ENCODE measurements at places on chromosomes 16 and 17.

- no peak for DNase-seq
Measured at GRCh38 chr17:4541328-4542002, 13.7 kb downstream of the MYBBP1A start.

- DNase-seq = no peak
Measured at GRCh38 chr17:70677783-70678647, 508.7 kb downstream of the KCNJ2 start.

GRCh38 chr17:60909405-60909804 lies 231.8 kb downstream of the BCAS3 start:
- no peak for DNase-seq

GRCh38 chr17:30557916-30558685 lies 80.9 kb downstream of the GOSR1 start:
- DNase-seq = no peak

- DNase-seq = peak; percentile 41
Measured at GRCh38 chr17:82647593-82648164, 565 bp downstream of the WDR45B start.

GRCh38 chr16:81259916-81260315 lies 21.4 kb downstream of the BCO1 start:
- DNase-seq = no peak

GRCh38 chr17:72287586-72287985 lies 166.8 kb downstream of the SOX9 start:
- no peak for DNase-seq

DNA sequence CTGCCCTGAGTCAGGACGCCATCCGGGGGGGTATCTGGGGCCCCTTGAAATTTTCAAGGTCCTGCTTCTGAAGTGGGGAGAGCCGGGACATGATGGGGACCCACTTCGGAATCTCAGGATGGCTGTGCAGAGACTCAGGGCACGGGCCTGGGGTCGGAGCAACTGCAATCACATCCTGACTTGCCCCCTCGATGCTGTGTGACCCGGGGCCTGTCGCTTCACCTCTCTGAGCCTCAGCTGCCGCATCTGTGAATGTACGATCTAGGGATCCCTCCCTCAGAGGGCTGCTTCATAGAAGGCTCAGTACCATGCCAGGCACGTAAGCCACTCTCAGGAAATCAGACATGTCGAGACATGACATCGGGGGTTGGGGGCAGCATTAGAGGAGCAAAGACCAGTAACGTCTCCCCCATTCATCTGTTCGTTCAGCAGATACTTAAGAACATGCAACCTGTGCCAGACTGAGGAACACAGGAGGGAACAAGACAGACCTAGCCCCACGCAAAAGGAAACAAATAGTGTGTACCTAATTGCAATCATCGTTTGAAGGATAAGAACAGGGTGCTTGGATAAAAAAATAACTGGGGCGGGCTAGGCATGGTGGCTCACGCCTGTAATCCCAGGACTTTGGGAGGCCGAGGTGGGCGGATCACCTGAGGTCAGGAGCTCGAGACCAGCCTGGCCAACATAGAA lies 229.6 kb downstream of the PARN start:
- no peak for DNase-seq

- DNase-seq = no peak
Measured at GRCh38 chr17:7775051-7775450, 57.5 kb downstream of the DNAH2 start.

DNA sequence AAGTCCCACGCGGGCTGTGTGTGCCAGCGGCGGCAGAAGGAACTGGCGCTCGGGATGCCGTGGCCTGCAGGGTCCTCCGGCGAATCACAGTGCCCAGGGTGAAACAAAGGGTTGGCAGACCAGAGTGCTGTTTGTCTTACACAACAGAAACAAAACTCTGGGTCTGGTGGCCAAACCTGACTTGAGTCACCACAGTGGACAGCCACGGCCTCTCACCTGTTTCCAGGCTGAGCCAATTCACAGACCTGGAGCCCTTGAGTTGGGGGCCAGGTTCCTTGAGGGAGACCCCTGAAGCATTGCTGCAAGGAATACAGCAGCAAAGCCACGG lies 2.1 kb upstream of the CHMP6 start:
- DNase-seq = no peak

GRCh38 chr16:4052801-4053293 lies 63.4 kb downstream of the ADCY9 start:
- DNase-seq = peak; percentile 63
